Renal pelvis (tissue), 12 donors: ENCODE measurements at places on chromosomes 16 and 17.

DNA sequence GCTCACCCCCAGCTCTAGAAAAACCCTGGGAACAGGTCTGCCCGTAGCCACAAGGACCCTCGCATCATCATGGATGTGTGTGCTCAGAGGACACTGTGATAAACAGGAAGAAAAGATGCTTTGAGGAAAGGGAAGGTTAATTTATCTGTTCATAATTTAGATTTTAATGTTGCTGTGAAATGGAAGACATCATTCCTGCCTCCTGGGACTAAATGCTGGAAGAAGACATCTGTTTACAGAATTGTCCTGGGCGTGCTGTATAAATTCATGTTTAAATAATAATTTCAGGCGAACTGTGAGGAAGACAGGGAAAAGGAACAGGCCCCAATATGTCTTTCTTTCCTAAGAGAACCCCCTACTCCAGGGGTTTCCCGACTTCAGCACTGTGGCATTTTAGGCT, 112.6 kb downstream of the SHISA6 start:
- DNase-seq = no peak

- no peak for DNase-seq
Observed at GRCh38 chr17:50764734-50765149, 2.6 kb downstream of the ANKRD40CL start.

- DNase-seq = no peak
Observed at GRCh38 chr17:45688820-45689219, 95.3 kb upstream of the CRHR1 start.

GRCh38 chr17:78823282-78824046, 17.1 kb downstream of the USP36 start:
- DNase-seq = no peak

DNA sequence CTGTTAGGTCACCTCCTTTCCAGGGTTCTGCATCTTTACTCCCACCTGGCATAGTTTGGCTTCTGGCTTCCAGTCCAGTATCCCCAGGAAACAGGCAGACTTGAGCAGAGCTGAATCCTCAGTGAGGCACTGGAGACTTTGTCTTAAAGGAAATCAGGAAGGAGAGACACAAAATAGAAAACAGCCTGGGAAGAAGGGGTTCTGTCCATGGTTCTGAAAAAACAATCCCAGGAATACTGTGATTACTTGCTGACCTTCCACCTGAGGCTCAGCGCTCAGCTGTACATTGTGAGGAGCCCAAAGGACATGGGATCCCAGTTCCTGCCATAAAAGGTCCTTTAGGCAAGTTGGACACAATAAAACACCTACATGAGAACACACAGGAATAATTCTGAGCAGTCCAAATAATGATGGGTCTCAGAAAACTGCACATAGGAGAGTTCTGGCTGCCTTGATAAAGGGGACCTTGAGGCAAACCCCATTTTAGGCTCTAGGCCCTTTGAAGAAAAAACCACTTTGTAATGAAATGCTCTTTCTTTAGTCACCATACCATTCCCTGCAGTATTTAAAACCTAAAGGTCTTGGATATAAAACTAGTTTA, 81.4 kb upstream of the CRHR1 start:
- peak; percentile 51 for DNase-seq

DNA sequence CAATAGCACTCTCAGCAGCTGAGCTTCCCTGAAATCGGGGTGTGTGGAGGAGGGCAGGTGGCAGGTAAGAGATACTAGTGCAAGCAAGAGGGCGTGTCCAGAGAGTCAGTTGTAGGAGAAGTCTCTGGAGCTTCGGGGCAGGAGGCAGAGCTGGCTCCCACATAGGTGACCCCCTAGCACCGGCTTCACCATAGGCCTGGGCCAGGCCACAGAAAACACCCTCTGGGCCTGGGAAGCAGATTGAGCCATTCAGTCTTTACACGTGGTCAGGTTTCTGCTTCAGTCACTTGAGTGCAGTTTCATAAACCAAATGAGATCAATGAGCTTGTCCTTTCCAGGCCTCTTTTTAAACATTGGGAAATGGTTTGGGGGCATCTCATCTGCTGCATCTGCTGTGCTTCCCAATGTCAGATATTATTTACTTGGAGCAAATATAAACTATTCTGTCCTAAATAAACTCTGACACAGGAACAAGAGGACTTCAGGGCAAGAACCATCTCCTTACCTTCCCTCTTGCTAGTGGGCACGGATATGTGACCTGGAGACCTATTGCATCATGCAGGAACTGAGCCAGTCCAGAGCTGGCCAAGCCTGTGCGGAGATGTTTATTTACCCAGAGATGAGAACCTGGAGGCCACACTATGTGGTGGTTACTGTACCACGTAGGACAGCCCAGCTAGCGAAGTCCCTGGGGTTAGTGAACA, 16.1 kb downstream of the CCR7 start:
- no peak for DNase-seq

DNA sequence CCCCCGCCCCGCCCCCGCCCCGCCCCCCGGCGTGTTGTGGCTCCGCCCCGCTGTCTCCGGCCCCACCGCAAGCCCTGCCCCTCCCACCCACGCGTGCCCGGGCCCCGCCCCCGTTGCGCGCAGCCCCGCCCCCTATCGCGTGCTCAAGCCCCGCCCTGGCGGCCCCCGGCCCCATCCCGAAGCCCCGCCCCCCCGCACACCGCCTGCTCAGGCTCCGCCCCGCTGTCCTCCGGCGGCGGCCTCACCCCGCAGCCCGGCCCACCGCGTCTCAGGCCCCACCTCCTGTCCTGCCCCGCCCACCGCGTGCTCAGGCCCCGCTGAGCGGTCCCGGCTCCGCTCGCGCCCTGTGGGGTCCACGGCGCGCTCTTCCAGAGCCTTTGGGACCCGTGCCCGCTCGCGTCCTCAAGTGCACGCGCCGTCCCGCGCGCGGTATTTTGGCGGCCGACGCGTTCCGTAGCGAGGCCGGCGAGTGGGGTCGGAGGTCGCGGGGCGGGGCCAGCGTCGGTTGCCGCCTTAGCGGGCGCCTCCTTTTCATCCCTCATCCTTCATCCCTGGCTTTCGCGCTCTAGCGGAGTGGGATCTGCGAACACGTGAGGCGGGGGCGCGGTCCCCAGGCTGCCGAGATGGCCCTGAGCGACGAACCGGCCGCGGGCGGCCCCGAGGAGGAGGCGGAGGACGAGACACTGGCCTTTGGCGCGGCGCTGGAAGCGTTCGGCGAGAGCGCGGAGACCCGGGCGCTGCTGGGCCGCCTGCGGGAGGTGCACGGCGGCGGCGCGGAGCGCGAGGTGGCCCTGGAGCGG, at the start of gene TBCD:
Gene TBCD (plus strand): TSS at position 495 of the 800 bp plus-strand sequence. CDS start 129 bp downstream, at position 624.
- peak; percentile 87 for DNase-seq

- no peak for DNase-seq
Observed at GRCh38 chr17:32463304-32463703, 19.0 kb downstream of the PSMD11 start.

DNA sequence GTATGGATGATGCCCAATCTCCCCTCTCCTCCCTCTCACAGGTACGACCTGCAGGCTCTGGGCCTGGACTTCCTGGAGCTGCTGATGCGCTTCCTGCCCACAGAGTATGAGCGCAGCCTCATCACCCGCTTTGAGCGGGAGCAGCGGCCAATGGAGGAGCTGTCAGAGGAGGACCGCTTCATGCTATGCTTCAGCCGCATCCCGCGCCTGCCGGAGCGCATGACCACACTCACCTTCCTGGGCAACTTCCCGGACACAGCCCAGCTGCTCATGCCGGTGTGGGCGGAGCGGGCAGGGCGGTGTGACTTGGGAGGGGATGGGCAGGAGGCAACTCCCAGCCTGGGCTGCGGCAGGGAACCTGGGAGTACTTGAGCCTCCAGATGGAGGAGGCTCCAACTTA, 18.1 kb downstream of the SPATA32 start:
- peak; percentile 74 for DNase-seq

- no peak for DNase-seq
Observed at GRCh38 chr17:45355087-45355486, 38.3 kb upstream of the MAP3K14 start.

DNA sequence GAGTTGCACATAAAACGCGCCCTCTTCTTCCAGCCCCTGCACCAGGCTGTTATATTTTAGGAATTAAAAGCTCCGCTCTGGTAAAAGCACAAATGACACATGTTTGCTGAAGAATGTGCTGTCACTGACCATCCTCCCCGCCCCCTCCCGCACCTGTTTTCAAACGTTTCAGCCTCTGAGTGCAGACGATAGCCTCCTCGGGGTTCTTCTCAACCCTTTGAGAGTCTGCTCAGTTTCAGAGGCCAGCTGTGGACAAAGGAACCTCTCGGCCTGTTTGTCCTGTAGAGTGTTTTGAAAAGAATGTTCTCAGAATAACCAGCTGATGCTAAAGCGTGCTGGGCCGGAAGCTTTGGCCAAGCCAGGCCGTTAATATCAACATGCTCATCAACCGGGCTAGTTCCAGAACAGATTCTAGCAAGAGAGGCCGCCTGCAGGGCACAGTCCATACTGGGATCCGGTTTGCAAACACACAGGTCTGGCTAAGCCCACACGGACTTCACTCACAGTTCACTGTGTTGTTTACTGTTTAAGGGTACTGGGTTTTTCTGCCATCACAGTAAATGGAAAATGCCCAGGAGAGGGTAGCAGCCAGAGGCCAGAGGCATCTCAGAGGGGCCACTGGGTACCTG, 6.4 kb upstream of the CACNG4 start:
- no peak for DNase-seq

- no peak for DNase-seq
Observed at GRCh38 chr17:43966276-43966675, 12.5 kb upstream of the PYY start.
